ENCODE measurements at places on chromosomes 4 and X.

DNA sequence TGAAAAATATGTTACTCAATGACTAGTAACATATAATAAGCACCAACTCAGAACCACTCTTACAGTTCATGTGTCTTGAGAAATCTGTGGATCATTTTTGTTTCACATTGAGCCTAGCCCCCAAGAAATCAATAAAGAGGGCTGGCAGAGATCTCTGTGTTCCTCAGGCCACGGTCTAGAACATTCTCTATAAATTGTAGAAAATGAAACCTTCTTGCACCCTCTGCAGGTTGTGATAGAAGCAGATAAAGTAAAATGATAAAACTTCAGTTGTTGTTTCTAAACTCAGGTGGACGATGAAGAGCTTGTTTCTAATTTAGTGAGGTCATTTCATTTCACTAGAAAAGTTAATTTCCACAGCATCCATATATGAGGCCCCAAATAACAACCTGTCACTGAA, 182.7 kb downstream of the KIT start:
- no peak for DNase-seq

GRCh38 chr4:151195801-151196200, 81.2 kb upstream of the PRSS48 start:
- no peak for DNase-seq

DNA sequence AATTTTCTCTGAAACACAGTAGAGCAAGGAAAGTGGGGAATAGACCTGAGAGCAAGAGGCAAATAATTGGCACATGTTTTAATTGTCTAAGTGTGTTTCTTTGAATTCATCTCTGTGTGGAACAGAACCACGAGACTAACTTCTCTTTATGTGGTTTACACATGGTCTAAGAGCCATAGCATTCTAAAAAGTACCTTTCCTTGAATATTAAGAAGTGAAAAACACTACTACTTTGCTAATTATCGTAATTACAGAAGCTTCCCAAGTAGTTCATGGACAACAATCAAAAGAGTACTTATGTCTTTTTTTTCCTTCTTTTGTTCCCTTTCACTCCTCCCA, 2.9 kb upstream of the CYBB start:
- DNase-seq: no peak

- DNase-seq: no peak
These were observed 125.7 kb downstream of the ENPP6 start for GRCh38 chr4:184091986-184092385.

GRCh38 chr4:169861593-169861992, 103.8 kb upstream of the HPF1 start:
- no peak for DNase-seq

DNA sequence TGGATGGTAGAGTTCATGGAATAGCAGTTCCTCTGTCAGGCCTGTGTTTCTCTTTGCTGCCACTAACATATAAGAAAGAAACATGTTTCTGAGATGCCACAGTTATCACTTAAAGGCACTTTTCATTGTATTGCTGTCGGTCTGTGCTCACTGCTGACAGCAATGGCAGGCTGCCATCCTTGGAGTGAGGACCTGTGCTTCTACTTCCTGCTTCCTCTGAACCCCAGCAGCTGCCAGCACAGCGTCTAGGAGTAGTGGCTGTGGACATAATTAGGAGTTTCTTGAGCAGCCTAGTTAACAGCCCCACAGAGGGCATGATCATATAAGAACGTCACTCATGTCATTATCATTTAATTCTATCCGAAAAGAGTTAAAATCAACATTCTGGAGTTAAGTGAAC, 30.5 kb downstream of the F11 start:
- DNase-seq: no peak

- no peak for DNase-seq
These were observed 77.3 kb upstream of the CLNK start for GRCh38 chr4:10761903-10762302.

- DNase-seq: no peak
These were observed 21.6 kb upstream of the FGG start for GRCh38 chr4:154634058-154634457.

DNA sequence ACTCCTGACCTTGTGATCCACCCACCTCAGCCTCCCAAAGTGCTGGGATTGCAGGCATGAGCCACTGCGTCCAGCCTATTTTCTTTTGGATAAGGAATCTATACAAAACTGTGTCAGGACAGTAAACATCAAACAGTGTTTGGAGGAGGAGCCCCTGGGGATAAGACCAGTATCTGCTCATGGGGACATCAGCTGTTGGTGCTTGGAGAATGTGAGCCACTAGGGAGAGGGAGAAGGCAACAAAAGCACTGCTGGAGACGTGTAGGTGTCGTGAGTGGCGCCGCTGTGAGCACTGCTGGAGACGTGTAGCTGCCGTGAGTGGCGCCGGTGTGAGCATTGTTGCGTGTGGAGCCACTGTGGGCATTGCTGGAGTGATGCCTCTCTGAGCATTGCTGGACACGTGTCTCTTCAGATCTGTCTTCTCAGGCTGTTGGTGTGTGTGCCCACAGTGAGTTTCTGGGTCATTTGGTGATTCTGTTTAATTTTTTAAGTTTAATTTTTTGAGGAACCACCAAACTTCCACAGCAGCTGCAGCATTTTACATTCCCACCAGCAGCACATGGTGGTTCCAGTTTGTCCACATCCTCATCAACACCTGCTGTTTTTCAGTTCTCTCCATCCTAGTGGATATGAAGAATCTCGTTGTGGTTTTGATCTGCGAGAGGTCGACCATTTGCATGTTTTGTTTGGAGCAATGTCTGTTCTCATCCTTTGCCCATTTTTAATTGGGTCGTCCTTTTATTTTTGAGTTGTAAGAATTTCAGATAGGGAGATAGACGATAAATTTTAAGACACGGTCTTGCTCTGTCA, 19.0 kb downstream of the DGKQ start:
- DNase-seq: no peak

DNA sequence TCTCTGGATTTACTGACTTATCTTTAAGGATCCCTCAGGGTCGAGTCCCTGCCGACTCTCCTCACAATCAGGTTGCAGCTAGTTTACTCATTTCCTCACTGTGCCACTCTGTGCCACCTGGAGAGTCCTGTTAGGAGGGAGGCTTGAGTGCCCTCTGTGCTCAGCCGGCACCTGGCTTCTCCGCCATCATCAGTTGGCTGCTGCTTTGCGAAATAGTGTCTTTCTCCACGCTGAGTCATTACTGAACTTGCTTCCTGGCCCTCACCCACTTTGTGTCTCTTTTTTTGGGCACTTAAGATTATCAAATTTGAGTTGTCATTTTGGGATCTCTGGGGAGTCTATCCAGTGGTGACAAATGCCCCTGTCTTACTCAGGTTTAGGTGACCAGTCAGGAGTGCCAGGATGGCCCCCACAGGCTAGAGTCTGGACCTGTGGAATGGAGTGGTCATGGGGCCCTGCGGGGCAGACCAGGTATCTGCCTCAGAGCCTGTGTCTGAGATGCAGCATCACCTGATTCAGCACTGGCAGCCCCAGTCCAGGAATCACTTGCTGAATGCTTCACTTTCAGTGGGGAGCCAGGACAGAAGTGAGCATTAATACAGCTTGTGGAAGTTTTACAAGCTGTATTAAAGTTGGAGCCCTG, 37.7 kb downstream of the JADE1 start:
- DNase-seq: no peak

DNA sequence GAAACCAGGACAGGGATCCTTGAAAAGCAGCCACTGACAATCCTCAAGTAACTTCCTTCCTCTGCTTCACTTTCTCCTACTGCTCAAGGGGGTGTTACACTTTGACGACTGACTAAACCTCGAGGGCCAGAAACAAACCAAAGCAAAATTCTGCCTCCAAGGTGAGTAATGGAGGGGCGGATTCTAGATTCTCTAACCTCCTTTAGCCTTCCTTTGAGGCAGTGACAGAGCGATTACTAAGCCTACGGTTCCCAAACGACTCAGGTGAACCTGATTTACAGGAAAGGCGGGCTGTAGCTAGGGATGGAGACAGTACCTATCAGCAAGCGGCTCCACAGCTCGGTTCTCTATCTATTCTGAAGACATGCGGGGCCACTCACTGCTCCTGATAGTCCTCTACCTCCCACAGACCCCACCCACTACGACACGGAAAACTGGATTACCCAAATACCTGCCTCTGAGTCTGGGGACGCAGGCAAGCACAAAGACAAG, 487 bp downstream of the TBCK start:
- no peak for DNase-seq

DNA sequence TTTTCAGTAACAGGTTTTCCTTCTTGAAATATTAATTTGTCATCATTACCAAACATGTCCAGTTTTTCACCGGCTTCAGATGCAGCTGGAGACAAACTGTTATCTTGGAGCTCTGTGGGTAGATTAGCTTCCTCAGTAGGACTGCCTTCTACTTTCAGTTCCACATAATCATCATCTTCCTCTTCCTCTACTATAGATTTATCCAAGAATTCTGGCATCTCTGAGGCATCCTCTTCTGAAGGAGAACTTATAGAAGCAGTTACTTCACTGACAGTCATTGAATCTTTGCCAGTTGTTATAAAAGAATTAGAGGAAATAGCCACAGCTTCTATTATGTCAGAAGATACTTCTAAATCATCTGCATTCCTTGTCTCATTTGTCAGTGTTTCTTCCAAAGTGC, 162.9 kb downstream of the LRBA start:
- no peak for DNase-seq

- no peak for DNase-seq
These were observed 68.2 kb downstream of the USP9X start for GRCh38 chrX:41153448-41153847.

DNA sequence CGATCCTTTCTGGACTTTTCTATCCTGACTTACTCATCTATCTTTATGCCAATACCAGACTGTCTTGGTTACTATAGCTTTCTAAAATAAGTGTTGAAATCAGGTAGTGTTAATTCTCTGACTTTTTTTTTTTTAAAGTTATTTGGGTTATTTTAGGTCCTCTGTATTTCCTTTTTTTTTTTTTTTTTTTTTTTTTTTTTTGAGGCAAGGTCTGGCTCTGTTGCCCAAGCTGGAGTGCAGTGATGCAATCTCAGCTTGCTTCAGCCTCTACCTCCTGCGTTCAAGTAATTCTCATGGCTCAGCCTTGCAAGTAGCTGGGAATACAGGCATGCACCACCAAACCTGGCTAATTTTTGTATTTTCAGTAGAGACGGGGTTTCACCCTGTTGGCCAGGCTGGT, 2.8 kb upstream of the NELFA start:
- no peak for DNase-seq

DNA sequence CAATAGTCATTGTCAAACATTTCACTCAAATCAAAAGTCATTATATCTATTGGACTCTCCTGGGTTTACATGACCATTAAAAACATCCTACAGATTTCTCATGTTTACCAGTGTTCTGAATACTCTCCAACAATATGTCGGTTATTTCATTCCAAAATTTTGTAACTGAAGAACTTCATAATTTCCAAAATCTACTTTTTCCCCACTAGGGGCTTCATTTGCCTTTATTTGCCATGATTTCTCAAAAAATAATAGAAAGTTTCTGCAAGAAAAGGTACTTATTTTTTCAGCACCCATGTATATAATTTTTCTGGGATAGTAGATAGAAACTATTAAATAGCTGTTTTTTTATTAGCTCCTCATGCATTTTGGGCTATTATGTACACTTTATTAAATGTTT, 49.0 kb downstream of the PRDM5 start:
- DNase-seq: no peak

DNA sequence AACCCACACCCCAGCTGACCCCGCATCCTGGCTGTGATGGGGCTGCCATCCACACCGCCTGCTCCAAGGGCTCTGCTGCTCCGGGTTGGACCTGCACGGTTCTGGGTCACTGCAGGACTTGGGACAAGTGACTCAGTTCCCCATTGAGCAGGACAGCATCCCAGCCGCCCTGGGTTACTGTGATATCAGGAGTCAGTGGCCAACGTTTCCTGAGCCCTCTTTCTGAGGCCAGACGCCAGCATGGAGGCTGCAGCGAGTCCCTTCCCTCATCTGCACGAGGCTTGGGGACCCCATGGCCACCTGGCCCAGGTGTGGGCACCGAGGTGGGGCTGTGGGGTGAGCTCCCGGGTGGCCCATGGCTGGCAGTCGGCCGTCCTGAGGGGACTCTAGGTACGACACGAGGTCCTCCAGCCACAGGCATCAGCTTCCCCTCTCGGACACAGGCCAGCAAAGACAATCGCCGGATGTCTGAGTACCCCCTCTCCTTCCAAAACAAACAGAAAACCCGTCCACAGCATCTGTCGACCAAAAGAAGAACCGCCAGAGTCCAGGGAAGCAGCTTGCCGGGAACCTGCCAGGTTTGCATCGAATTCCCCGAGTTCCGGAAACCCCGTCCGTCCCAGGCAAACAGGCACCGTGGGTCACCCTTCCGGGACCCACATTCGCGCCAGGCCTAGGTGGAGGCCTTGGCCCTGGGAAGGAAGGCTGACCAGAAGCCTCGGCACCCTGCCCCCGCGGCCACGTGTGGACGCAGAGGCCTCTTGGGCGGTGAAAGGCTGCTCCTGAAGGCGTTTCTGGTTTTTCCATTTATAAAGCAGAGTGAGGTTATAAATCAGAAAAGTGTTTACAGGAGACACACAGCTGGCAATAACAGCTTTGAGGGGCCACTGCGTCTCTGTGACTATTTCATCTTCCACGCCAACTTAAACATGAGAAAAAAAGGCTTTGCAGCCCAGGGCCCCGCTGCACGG, 136.0 kb downstream of the FAM53A start:
- no peak for DNase-seq

DNA sequence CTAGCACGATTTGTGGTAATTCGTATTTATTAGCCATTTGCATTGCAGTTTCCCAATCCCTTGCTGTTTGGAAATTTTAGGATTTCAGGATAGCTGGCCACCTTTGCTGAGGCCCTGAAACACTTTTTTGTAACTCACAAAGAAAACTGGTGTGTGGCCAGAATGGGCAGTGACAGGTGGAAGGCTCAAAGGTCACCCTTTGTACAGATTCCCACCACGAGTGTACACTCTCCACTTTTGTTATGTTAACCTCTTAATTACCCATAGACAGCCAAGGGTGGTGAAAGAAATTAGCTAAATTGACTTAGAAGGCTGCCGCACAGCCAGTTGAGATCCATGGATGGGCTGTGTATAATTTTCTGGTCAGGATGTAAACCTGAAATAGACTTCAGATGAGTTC, 109.7 kb upstream of the ARX start:
- no peak for DNase-seq

All from GM12892 (cell line).